ENCODE measurements at places on chromosomes 6 and 20.

DNA sequence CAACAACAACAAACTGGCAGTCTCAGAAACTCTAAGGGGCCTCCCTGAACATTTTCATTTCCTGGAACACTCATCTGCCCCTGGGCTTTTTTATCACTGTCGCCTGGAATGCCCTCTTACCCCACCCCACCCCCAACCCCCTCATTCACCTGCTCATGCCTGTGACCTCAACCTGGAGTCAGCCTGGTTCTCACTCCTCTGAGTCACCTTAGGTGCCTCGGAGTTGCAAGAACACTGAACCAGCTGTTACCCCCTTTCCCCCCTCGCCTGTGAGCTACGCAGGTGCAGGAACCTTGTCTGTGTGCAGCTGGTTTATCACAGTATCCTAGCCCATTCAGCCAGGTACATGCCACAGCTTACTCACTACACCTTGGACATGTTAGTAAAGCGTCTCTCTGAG, 12.8 kb upstream of the SNAI1 start:
- DNase-seq, result no peak

- no peak for DNase-seq
These were observed 502 bp downstream of the DXO start for GRCh38 chr6:31971279-31971992.

- no peak for DNase-seq
These were observed 223.9 kb upstream of the TAB2 start for GRCh38 chr6:149093643-149094042.

DNA sequence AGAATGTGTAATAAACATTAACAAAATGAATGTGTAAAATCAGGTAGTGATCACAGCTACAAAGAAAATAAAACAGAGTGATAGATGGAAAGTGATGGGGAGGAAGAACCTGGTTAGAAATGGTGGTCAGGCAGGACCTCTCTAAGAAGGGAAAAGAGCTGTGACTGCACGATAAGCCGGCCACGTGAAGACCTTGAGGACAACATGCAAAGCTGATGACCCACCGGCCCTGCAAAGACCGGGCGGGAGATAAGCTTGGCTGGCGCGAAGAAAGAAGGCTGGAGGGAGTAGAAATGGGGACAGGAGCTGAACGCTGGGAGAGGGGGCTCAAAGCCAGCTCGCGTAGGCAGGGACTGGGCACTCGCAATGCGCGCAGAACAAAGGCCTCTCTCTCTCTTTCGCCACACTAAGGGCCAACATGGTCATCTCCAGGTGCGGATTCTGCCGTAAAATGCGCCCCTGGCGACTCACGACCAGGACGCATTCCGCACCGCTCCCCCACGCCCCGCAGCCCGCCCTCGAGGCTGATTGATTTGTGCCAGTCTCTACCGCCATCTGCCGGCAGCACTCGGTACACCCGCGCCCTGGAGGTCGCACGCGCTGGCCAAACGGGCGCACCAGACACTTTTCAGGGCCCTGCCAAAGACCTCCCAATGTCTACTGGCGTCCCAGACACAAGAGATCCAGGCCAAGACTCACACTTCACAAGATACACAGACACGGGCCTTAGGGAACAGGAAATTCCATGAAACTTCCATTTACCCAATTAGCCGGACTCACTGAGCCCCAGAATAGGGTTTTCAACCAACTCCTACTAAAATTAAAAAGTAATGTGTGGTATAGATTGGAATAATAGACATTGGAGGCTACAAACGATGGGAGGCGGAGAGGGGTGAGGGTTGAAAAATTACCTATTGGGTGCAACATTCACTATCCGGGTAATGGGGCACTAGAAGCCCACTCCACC, 9.4 kb downstream of the DEFB132 start:
- peak; percentile 72 for DNase-seq

DNA sequence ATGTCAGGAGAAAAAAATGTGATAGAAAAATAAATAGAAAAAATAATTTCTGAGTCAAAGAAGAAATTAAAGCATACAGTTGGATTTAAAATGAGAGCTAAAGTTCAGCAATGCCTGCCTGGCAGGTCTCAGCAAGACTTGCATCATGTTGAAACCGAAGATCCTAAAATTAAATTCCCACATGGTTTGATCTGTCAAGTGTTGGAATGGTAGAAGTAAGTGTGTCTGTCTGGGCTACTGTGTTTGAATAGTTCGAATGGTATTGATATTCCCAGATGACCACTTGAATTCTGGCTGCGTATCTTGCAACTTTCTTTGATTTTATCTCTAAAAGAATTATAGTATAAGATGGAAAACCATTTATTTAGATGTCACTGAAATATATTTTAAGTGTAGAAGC, 1349.6 kb downstream of the EPHA7 start:
- DNase-seq, result no peak

GRCh38 chr6:26286168-26286877, 78.7 kb upstream of the BTN3A2 start:
- DNase-seq, result peak; percentile 68

DNA sequence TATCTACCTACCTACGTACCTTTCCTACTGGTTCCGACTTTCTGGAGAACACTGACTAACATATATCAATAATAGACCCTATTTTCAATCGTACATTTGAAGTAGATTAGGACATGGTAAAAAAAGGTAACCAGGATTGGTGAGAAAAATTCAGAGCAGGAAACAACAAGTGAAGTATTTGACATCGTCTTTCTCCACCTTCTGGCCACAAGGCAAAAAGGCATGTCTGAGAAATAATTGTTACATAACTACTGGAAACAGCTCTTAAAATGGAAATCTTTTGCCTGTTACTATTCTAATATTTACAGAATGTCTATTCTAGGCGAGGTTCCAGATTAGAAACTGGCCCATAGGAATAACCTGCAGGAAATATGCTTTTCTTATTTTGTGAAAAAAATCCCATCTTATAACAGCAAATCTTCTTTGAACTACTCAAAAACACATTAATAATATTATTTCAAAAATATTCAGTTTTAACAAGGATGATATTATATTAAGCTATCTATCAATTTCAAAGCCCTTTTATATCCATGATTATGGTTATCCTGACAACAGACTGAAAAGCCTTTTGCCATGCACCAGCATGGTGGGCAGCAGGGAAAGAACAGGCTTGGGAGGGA, 80.8 kb downstream of the RCAN2 start:
- no peak for DNase-seq

- DNase-seq, result no peak
These were observed 242.4 kb downstream of the ALDH8A1 start for GRCh38 chr6:134707342-134708031.

GRCh38 chr20:41064377-41064776, 35.8 kb downstream of the TOP1 start:
- no peak for DNase-seq

DNA sequence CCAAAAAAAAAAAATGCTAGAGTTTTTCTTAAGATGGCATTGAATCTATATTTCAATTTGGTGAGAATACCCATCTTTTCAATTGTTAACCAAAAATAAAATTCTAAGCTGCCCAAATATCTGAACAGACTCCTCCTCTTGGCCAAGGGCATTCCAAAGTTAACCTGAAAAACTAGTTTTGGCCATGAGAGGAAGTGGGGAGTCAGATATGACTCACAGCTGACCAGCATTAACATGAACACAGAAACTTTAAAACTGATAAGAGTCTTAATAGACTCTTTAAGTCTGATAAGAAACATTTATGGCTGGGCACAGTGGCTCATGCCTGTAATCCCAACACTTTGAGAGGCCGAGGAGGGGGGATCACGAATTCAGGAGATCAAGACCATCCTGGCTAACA, 171.3 kb downstream of the FAXC start:
- DNase-seq, result no peak

DNA sequence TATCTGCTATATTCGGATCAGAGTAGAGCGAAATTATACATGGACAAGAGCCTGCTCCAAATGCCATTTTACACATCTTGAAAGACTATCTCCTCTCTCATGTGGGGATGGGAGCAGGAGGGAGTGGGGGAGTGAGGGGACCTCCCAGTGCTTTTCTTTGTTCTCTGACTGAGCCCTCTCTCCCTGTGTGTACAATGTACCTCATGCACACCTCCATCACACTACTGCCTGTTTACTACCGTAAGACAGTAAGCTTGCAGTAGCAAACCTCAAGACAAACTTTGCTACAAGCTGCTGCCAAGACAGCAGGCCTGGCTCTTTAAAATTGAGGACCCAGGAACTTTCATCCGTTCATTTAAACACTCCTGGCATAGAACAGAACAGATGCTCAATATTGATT, 7.2 kb downstream of the NHSL1 start:
- DNase-seq, result no peak

DNA sequence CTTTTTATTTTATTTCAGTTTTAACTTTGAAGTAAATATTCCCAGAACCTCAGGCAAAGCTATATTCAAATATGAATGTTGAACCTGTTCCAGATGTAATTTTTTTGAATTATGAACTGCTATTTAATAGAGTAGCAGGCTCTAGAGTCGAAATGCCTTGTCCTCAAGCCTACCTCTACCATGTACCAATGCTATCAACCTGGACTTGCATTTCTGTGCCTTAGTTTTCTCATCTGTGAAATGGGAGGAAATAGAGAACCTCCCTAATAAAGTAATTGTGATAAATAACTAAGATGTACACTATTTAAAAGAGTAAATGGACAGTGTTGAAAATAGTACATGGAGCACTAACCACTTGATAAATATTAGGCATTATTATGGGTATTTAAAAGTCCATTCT, 551.6 kb upstream of the JARID2 start:
- DNase-seq, result no peak

DNA sequence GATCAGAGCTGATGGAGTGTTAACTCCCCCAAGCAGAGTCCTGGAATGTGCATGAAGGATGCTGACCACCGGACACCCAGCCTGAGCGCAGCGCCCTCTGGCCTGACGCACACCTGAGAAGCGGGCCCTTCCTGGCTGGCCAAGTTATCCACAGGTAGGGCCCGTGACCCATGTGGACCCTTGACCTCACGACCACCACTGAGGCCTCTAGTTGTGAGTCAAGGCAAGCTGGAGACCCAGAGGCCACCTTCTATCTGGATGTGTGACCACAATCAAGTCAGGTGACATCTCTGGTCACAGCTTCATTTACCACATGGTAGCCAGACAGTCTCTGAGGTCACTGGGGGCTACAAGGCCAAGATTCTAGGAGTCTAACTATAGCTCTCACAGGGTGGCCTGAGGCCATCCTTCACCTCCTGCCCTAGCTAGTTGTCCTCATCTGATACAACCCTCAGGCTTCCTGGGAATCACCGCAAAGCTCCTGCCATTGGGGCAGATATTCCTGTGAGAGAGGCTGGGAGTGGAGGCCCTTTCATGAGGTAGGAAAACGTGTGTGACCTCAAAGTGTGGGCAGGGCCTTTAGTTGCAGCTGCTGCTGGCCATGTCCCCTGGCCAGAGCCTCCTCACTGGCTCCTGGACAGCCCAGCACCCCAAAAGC, 53.1 kb downstream of the DSTN start:
- no peak for DNase-seq

DNA sequence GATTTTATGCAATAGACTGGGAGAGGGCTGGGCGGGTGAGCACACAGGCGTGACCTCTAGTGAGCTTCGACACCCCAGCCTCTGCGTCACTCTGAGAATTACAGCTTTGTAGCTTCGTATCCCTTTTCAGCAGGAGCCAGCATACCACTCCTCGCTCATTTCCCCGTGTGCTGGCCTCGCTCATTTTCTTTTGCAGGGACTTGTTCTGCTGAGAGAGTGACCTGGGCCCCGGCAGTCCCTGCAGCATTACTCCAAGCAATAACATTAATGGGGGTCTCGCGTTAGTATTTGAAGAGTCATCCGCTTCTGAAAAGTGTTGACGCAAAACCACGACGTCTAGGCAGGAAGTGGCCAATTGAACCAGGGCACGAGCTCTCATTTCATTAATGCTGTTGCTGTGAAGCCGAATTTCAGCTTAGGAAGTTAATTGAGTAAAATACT, 193.7 kb downstream of the QKI start:
- no peak for DNase-seq

DNA sequence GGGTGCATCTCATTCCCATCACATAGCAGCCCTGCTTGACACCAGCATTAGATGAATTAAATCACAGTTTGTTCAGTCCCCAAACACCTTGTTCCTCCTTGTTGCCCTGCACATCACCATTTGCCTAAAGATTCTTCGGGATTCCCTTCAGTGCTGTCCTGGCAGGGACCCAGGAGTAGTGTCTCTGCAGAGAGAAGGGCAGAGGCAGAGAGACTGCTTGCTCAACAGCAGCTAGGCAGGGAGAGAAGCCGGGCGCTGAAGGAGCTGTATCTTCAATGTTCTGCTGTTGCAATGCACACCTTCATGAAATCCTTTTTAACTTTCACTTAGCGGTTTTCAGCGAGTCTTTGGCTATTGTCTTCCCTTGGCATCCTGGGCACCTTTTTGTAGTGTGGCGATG, 362.9 kb downstream of the FARS2 start:
- DNase-seq, result no peak

DNA sequence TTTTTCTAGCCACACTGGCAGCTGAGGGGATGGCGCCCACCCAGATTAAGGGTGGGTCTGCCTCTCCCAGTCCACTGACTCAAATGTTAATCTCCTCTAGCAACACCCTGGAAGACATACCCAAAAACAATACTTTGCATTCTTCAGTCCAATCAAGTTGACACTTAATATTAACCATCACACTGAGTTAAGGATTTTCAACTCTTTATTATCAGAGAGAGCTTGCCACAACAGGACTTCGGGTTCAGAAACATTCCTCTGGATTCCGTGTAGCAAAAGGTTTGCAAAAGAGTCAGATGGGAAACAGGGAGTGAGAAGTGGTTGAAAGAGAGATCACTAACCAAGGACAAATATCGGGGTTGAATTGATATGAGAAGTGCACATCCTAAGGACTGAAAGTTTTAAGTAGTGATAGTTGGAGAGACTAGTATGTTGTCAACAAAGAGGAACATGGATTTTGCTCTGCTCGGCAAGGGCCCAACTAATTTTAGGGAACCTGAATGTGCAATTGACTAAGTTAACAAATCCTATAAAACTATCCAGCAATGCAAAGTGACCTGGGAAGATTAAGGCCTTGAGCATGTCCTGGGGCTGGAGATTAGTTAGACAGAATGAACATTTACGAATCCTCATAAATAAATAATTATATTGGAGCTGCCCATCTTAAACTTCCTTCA, 137.0 kb upstream of the TENT5A start:
- DNase-seq, result no peak

DNA sequence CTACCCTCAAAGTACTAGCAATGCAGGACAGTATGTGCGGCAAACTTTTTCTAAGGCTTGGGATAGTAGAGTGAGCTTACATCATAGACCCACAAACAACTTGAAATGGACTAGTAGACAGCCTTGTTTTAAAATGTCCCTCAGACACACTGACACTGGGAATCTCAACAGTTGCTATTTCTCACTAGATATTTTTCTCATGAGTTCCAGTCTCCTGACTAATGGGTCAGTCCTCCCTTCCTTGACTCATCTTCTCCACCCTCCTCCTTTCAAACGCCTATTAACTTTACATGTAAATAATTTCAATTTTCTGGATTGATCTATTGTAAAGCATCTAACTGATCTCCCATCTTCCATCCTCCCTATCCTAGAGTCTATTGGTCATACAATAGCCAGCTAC, 308.3 kb upstream of the PREP start:
- no peak for DNase-seq

DNA sequence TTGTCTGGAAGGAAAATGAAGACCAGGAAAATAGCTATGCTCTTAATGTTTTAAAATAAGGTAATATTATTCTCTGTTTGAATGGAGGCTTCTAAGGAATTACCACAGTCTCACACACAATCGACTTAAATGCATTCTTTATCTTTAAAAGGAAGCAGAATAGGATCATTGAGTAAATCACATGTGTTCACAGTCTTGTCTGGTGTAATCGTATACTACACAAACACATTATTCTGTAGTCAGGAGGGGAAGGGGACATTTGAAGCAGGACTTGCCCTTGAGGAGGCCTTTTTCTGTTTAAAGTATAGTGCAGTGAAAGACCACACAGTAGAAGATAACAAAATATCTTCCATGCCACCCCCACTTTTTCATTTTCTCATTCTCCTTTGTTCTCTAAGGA, 20.6 kb upstream of the REV3L start:
- DNase-seq, result no peak

Measured in stimulated activated CD8-positive, alpha-beta memory T cell treated with anti-CD3 and anti-CD28 coated beads, Interleukin-7, amount 100 ng/mL, for 1 hour (primary cell).